ENCODE measurements at places on chromosomes 2 and 18. TPM values are rescaled to one million over a fixed set of nuclear protein-coding genes. Genes with fewer than 3 reads are reported as not detected.

The AQP12A gene
- total RNA-seq = not detected

The VWA3B gene
- not detected for total RNA-seq

The LIPG gene
- total RNA-seq = 0.11 TPM

The OTOF gene
- 2.7 TPM for total RNA-seq

The INHBB gene
- not detected for total RNA-seq

The CRYBA2 gene
- total RNA-seq = not detected

The NAT8 gene
- total RNA-seq = not detected

The SDC1 gene
- 0.11 TPM for total RNA-seq

The SERPINB4 gene
- total RNA-seq = not detected

The C1QL2 gene
- not detected for total RNA-seq

The SCN3A gene
- total RNA-seq = 0.43 TPM

Data from activated naive CD4-positive, alpha-beta T cell treated with anti-CD3 and anti-CD28 coated beads, Interleukin-2, amount 50 U/mL, for 72 hours (primary cell).